Brain microvascular endothelial cell (primary cell): ENCODE measurements at places on chromosomes 16 and 17.

GRCh38 chr16:28318042-28318744 lies 25.9 kb downstream of the SBK1 start:
- no peak for DNase-seq

GRCh38 chr16:83929811-83930555 lies 23.1 kb upstream of the OSGIN1 start:
- no peak for DNase-seq

DNA sequence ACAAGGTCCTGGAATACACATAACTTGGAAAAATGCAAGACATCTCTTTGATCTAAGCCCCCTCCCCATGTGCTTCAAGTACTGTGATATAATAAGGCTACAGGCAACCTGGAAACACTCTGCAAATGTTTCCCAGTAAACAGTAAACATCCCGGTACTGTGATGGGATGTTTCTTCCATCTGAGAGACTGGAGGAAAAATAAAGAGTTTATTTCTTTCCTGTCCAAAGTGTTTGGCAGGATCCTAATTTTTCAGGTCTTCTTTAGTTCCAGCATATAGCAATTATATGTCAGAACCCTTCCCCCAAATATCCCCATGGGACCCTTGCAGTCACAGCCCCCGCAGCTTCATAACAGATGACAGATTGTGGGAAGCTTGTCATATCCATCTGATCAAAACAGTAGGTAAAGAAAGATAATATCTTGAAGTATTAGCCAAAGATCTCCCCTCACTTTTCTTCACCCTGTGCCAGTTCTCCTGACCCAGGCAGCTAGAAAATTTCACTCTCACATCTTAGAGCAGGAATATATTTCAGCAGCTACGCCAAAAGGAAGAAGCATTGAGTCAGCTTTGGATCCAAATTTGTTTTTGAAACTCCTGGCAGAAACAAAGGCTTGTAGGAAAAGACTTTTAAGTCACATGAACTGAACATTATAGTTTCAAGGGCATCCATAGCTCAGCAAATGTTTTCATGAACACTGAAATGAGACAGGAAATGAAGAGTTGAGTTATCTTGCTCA lies 141.3 kb downstream of the HS3ST3A1 start:
- DNase-seq, result no peak

DNA sequence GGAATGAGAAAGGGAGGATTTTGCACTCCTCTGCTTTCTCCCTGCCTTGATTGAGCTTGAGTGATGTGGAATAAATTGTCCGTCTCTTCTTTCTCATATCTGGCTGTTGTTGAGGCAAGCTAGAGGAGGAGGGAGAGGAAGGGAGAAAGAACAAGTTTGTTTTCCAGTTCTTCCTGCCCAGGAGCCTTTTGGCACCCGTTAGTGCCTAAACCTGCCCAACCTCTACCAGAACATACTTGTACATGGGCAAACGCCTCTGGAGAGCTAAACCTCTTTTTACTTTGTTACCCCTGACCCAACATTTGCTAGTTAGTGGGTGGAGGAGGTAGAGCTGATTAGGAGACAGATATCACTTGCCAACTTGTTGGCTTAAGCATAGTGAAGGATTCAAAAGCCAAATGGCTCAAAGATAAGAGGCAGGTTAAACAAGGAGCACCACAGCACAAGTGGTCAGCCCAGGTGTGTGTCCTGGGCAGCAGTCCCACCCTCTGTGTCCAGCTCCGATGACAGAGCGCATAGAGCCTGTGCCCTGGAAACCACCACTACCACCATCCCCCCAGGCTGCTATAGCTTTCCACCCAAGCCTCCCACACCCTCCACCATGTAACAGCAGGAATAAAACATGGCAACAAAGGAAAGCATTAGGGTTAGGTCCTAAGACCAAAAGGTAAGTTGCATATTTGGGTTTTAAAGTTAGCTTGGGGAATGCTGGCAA lies 6.5 kb downstream of the ODF4 start:
- DNase-seq, result no peak

DNA sequence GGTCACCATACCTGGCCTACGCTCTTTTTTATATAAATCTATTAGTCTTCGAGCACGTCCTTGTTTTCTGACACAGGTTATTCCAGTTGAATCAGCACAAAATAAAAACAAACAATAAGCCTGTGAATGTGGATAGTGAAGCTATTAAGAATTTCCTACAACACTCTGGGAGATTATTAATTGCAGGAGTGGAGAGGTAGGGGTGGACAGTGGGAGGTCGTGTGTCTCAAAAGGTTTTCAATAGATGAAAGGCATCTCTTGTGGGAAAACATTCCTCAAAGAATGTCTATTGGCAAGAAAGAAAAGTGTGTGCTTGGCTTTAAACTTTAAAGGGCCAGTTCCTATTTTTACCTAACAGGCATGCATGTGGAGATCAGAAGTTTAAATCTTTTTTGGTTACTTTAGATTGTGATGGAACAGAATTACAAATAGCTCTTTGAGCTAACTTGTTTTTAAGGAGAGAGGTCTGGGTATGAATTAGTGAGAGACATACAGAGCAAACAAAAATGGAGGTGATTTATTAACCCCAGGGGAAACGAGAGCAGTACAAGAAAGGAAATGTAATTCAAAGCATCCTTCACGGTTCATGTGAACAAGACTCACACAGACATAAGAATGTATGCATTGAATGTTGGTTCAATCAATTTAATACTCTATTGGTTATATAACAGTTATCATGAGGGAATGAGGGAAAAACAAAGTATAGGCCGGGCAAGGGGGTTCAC lies 9.0 kb downstream of the SMYD4 start:
- DNase-seq, result no peak

GRCh38 chr16:12147681-12148080 lies 171.1 kb downstream of the SNX29 start:
- no peak for DNase-seq

- DNase-seq, result no peak
These were observed 187.3 kb downstream of the CYB561 start for GRCh38 chr17:63258785-63259184.

DNA sequence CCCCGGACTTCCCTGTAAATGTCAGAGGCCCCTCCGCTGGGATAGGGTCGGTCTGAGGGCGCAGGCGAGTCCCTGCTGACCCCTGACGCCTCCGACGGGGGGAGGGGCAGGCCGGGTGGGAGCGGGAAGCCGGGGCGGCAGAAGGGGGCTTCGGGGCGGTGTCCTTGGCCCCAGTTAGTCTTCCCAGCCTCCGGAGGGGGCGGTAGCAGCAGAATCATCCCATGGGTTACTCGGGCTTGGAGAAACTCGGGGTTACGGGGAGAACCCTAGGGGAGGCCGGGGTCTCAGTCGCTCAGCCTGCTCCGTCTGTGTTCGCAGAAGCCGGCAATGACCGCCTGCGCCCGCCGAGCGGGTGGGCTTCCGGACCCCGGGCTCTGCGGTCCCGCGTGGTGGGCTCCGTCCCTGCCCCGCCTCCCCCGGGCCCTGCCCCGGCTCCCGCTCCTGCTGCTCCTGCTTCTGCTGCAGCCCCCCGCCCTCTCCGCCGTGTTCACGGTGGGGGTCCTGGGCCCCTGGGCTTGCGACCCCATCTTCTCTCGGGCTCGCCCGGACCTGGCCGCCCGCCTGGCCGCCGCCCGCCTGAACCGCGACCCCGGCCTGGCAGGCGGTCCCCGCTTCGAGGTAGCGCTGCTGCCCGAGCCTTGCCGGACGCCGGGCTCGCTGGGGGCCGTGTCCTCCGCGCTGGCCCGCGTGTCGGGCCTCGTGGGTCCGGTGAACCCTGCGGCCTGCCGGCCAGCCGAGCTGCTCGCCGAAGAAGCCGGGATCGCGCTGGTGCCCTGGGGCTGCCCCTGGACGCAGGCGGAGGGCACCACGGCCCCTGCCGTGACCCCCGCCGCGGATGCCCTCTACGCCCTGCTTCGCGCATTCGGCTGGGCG lies 542 bp downstream of the GUCY2D start:
- no peak for DNase-seq

DNA sequence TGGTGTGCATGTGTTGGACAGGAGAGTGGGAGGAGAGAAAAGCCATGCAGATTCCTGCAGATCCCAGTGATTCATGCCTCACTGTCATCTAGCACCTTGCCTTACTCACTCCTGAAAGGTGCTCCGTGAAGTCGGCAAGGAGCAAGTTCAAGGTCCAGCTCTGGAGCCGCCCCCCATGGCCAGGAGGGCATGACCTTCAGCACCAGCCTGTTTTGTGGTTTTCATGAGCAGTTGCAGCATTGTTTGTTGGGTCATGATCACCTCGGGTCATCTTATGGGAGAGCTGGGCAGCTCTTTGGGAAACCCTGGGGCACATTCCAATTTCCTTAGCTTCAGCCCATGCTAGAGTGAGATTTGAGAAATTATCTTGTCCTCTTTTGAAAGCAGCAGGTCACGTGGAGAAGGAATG lies 137.5 kb upstream of the IRX3 start:
- no peak for DNase-seq
